Activated CD8-positive, alpha-beta memory T cell treated with anti-CD3 and anti-CD28 coated beads, Interleukin-2, amount 50 U/mL, for 48 hours (primary cell): ENCODE measurements at places on chromosomes 16 and 17.
A peak's percentile ranks its signal among the peaks of the same experiment; 100 is the strongest.

DNA sequence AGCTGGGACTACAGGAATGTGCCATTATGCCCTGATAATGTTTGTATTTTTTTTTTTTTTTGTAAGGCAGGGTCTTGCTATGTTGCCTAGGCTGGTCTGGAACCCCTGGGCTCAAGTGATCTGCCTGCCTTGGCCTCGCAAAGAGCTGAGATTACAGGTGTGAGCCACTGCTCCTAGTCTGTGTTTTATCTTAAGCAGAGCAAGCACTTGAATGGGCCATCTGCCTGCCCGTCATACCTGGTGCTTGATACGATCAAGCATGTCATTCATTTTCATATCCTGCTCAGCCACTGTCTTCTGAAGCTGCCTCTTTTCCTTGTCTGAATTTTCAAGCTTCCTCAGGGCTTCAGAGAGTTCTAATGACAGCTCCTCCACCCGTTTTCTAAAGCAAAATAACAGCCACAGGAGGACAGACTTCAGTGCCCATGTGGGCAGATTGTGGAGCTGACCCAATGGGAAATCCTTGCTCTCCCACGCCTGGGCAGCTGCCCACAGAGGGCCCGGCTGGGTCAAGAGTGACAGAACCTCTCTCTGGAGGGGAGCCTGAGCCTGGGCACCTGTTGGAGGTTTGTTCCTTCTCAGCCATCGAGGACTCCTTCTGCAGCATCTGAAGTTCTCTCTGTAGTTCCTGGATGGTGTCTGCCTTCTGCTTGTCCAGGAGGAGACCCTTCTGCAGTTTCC is 36.5 kb downstream of the DHX38 start:
- no peak for DNase-seq

DNA sequence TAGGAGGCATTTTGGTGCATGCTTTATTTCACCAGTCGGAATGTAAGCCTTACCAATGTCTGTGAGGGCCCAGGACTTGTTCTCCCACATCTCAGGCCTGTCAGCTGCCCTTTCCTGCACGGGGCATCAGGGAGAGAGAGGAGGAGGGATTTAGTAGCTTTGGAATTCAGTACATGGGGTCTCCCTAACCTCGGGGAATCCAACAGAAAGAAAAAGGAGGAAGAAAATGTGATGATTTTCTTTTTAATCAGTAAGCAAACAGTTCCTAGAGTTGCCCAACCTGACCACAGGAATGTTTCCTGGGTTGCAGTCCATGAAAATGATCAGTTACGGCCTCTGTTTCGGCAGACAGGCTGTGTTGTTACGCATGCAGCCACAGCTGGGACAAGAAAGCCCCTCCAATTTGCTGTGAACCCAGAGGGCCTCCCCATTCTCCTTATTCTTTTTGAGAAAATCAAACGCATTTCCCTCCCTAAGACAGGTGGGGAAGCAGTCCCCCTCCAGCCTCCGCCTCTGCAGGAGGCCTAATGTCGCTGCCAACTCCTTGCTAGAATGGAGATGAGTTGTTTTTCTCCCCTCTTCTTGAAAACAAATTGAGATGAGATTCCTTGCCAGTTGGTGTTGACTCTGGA is 53.1 kb upstream of the TANGO6 start:
- no peak for DNase-seq

GRCh38 chr17:40371261-40371929 is 6.9 kb upstream of the GJD3 start:
- no peak for DNase-seq

- DNase-seq: no peak
Measured at GRCh38 chr17:80446645-80447405, 29.6 kb downstream of the NPTX1 start.

DNA sequence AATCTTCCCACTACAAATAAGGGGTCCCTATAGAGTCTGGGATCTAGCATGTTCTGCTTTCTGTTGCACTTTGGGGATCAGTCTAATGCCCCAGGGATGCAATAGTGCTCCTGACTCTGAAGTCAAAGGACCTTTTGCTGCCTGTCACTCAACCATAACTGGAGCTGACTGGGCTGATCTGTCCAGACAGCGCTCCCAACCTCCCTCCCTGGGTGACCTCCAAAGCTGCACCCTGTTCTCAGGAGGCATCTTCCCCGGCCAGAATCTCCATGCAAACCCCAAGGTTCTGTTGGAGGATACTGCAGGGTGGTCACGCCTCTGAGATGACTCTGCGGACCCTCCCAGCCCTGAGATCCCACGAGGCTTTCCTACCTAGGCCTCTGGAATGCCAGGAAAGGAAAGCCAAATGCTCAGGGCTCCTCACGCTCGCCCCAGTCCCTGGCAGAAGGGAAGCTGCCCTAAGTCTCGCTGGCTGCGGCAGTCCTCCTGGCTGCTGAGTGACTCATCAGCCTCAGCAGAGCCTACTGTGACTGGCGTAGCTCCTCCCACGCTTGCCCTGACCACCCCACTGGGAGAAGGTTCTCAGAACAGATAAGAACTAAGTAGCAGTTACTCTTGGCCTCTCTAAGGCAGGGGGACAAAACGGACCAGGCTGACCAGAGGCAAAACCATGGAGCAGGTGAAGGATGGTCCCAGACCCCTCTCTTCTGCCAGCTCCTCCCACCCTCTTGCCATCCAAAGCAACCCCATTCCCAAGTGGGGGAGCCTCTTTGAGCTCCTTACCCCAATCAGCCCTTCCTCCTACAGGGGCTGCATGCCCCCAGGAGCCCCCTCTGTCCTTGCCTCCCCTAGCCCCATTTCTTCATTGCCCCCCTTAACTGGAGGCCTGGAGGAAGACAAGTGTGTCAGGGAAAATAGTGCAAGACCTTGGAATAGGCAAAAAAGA is 124.1 kb upstream of the TNRC6C start:
- peak; percentile 85 for DNase-seq

GRCh38 chr17:75531721-75532072 is 6.2 kb downstream of the LLGL2 start:
- no peak for DNase-seq

DNA sequence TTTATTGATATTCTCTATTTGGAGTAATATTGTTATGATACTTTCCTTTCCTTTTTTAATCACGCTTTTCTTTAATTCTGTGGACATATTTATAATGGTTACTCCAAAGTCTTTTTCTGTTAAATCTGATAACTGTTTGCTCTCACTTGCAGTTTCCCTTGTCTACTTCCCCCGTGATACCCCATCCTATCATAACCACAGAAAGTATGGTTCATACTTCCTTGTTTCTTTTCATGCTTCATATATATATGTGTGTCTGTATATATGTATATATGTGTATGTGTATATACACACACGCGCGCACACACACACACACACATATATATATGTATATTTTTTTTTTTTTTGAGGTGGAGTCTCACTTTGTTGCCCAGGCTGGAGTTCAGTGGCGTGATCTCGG is 23.5 kb downstream of the SPECC1 start:
- DNase-seq: no peak

- no peak for DNase-seq
Measured at GRCh38 chr16:3097266-3097665, 1.8 kb downstream of the ZSCAN10 start.

GRCh38 chr17:38547444-38547843 is 58.3 kb downstream of the SRCIN1 start:
- DNase-seq: no peak

GRCh38 chr16:17510567-17510966 is 39.8 kb upstream of the XYLT1 start:
- DNase-seq: no peak

GRCh38 chr17:64920026-64920418 is 744 bp upstream of the LRRC37A3 start:
- DNase-seq: no peak

DNA sequence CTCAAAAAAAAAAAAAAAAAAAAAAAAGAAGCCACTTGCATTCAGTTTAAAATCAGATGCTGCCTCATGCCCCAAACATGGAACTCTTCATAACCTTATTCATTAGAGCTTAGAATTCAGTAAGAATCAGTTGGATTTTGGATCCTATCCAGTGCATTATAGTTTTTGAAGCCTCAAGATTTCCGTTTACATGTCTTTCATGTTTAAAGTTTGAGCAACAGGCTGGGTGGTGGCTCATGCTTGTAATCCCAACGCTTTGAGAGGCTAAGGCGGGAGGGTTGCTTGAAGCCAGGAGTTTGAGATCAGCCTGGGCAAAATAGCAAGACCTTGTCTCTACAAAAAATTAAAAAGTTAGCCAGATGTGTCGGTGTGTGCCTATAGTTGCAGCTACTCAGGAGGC is 55.0 kb downstream of the SNTB2 start:
- no peak for DNase-seq

DNA sequence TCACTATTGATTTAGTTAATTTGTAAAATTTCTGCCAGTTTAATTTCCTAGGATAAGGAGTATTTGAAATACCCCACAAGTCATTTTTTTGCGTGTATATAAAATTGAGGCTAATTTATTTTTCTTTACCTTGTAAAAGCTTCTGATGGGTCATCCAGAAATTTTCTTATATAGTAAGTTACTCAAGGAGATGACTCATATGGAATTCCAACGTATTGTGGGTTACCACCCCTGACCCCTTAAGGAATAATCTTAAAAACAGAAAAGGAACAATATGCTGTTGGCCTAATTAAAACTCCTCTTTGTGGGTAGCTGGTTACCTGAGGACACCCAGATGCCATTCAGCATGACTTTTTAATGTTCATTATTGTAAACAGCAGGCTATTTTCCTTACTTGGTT is 13.6 kb downstream of the HEATR6 start:
- no peak for DNase-seq

GRCh38 chr17:49729069-49729468 is 21.3 kb upstream of the SLC35B1 start:
- no peak for DNase-seq

GRCh38 chr17:15910791-15911190 is 34.1 kb upstream of the ADORA2B start:
- no peak for DNase-seq

DNA sequence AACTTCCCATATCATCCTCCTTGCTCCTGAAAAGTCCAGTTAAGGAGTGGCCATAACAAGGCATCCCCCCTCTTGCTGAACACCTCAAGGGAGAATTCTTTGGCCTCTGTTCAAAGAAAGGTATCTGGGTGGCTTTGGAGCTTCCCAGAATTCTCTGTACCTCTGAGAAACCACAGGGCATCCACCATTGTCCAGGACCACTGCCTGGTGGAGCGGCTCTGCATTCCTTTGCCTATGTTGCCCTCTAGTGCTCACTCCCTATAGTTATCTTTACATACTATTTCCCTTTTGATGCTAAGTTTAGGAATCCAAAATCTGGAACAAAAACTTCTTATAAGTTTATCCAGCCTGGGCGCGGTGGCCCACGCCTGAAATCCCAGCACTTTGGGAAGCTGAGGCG is 30.3 kb downstream of the CHD9NB start:
- no peak for DNase-seq

- DNase-seq: no peak
Measured at GRCh38 chr16:86322806-86323205, 187.5 kb upstream of the FOXF1 start.

- no peak for DNase-seq
Measured at GRCh38 chr17:60752873-60753577, 75.4 kb downstream of the BCAS3 start.

DNA sequence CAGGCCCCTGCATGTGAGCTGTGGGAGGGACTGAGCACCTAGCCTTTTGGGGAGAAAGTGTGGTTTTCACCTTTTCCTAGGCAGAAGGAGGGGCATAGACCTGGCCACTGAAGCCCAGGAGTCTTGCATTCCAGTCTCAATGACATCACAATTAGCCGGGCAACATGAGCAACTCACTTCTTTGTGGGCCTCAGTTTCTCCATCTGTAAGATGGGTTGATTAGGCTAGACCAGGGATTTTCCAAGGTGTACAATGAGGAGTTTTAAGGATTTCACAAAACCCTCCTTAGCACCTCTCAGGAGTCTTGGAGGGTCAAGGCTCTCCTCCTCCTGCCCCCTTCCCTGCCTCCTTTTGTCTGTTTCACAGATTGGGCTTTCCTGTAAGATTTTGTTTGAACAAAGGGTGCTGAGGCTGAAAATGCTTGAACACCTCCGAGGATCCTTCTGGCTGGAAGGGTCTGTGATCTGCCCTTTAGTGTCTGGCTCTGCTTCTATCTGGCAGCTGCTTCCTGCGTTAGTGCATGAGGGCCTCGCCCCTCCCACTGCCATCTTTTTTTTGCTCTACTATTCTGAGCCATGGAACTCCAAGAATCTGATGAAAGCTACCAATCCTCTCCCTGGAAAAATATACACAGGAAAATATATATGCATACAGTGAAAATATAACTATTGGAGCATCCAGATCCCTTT is 52.4 kb upstream of the ETV4 start:
- DNase-seq: no peak

GRCh38 chr16:88616320-88616719 is 22.1 kb upstream of the IL17C start:
- DNase-seq: no peak

GRCh38 chr17:40646791-40647623 is 611 bp downstream of the SMARCE1 start:
- peak; percentile 83 for DNase-seq

GRCh38 chr16:51509336-51509735 is 358.3 kb upstream of the SALL1 start:
- no peak for DNase-seq

DNA sequence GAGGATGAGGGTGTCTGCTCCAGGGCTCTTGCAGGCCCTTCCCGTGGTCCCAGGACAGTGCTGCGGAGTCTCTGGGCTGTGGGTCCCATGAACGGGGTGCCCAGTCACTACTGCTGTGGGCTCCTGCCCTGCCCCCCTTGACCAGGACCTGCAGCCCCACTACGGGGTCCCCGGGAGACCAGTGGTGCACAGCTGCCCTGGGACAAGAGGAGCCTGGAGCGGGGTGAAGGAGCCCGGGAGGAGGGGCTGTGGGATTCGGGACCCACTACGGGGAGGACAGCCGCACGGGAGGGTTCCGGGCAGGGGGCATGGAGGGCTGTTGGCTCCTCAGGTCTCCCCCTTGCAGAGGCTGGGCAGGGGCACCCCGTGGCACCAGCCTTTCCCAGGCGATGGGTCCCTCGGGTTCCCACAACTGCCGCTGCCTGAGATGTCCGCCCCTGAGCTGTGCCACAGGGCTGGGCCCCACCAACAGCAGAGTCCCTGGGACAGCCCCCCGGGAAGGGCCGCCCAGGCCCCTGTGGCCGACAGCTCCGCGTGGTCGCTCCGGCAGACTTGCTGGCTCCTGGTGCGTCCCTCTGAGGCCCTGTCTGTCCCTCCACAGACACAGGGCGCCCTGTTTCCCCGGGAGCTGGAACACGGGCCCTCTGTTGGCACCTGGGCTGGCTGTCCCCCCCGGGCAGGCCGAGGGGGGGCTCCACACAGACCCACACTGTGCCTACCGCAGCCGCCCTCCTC is 52.1 kb upstream of the GNG13 start:
- DNase-seq: no peak

- DNase-seq: no peak
Measured at GRCh38 chr17:512926-513325, 160.3 kb upstream of the RPH3AL start.

- no peak for DNase-seq
Measured at GRCh38 chr16:50657241-50657640, 23.9 kb downstream of the SNX20 start.

GRCh38 chr17:8894673-8895578 is 27.5 kb upstream of the PIK3R6 start:
- peak; percentile 58 for DNase-seq
